ENCODE measurements at places on chromosomes 4 and X. TPM values are rescaled to one million over a fixed set of nuclear protein-coding genes. Genes with fewer than 3 reads are reported as not detected.

- DNase-seq: no peak
- no peak overlapping the region for H3K27ac ChIP-seq
- H3K4me3 ChIP-seq: no peak overlapping the region
- no peaks in the 10 kb centered on the region for H3K36me3 ChIP-seq
- no peaks in the 10 kb centered on the region for H3K27me3 ChIP-seq
- H3K4me1 ChIP-seq: no peaks in the 10 kb centered on the region
These were observed 953.4 kb upstream of the NDST4 start for GRCh38 chr4:116066711-116067245.

GRCh38 chr4:184762100-184762499 is 28.2 kb upstream of the CENPU start:
- peak overlapping the region; percentile 23 for H3K27ac ChIP-seq
- no peak for DNase-seq
- H3K4me3 ChIP-seq: no peak overlapping the region

DNA sequence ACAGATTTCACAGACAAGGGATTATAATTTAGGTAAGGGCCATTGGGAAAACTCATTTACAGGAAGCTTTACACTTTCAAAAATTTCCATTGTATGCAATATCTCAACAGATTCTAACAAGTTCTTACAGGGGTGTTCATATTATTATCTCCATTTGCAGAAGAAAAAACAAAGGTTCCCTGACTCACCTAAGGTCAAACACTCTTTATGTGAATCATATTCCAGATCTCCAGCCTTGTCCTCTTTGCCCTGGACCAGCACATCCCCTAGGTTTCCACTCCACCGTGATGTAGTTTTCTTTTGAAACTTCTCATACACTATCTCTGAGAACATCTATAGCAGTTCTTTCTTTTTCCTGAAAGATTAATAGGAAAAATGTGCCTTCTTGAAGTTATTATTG is 96.4 kb upstream of the HS3ST1 start:
- DNase-seq: no peak
- H3K4me3 ChIP-seq: no peak overlapping the region
- no peak overlapping the region for H3K27ac ChIP-seq
- H3K4me1 ChIP-seq: no peaks in the 10 kb centered on the region

GRCh38 chr4:150436598-150437370 is 145.2 kb upstream of the MAB21L2 start:
- no peaks in the 10 kb centered on the region for H3K36me3 ChIP-seq
- no peak overlapping the region for H3K4me3 ChIP-seq
- H3K27ac ChIP-seq: no peak overlapping the region
- no peak for DNase-seq
- H3K27me3 ChIP-seq: no peaks in the 10 kb centered on the region
- H3K4me1 ChIP-seq: no peaks in the 10 kb centered on the region

GRCh38 chrX:37425370-37425769 is 76.2 kb downstream of the PRRG1 start:
- H3K27me3 ChIP-seq: no peaks in the 10 kb centered on the region
- no peak for DNase-seq
- H3K27ac ChIP-seq: peak overlapping the region; percentile 39

DNA sequence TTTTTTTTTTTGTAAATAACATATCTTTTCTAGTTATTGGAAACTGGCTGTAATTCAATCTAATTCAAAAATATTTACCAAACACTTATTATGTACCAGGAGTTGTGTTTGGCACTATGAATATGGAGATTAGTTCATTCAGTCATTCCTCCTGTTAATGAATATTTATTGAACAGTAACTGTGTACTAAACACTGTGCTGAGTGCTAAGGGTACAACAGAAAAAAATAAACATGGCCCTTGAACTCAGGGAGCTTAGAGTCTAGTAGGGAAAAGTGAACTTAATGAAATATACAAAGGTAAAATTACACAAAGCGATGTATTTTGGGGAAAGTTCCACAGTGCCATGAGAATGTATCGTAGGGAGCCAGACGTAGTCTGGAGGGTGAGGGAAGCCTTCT is 87.1 kb downstream of the STK32B start:
- H3K27me3 ChIP-seq: no peaks in the 10 kb centered on the region
- H3K36me3 ChIP-seq: no peaks in the 10 kb centered on the region
- H3K27ac ChIP-seq: no peak overlapping the region
- H3K4me3 ChIP-seq: no peak overlapping the region
- H3K4me1 ChIP-seq: no peaks in the 10 kb centered on the region
- no peak for DNase-seq

- DNase-seq: no peak
- no peaks in the 10 kb centered on the region for H3K4me1 ChIP-seq
- no peaks in the 10 kb centered on the region for H3K27me3 ChIP-seq
- no peak overlapping the region for H3K4me3 ChIP-seq
These were observed 132.2 kb upstream of the C1QTNF7 start for GRCh38 chr4:15295421-15296162.

- H3K27me3 ChIP-seq: peaks cover 4% of the 10 kb centered on the region
- H3K27ac ChIP-seq: no peak overlapping the region
- H3K4me3 ChIP-seq: no peak overlapping the region
- no peak for DNase-seq
- no peaks in the 10 kb centered on the region for H3K36me3 ChIP-seq
These were observed 249.6 kb downstream of the OPHN1 start for GRCh38 chrX:68183612-68184214.

Gene FSTL5
- polyA plus RNA-seq: 0.01 TPM

DNA sequence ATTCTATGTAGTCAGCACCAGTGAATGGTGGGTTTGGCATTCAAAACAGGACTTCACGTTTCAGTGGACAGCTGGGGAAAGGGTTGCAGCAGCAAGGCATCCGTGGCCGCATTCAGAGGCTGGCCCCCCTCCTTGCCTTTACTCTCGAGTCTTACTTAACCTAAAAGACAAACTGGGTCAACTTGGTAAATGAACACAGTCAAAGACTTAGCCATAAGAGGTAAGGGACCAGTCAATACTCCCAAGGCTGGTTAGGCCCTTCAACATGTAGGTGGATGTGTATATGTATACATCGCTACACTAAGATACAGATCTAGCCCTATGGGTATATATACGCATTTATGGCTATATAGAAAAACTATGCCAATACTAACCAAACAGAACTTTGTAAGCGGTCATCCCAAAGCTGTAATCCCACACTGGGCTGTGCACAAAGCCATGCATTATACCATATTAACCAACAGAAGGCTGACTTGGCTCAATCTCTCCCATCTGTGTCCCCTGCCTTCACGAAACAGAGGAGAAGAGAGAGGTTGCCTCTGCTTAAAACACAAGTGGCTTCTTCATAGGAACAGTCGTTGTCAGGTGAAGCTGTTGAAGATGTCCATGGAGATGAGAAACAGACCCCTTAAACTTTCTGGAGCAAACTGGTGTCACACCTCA is 61.9 kb downstream of the TSC22D3 start:
- H3K27ac ChIP-seq: peak overlapping the region; percentile 86
- H3K4me1 ChIP-seq: peaks cover 31% of the 10 kb centered on the region
- no peaks in the 10 kb centered on the region for H3K27me3 ChIP-seq
- peak; percentile 56 for DNase-seq
- peak overlapping the region; percentile 74 for H3K4me3 ChIP-seq
- H3K36me3 ChIP-seq: peaks cover 5% of the 10 kb centered on the region

Gene DMD
- 6.8 TPM for polyA plus RNA-seq

GRCh38 chr4:123676071-123676889 is 279.7 kb downstream of the SPRY1 start:
- H3K27ac ChIP-seq: no peak overlapping the region
- H3K4me3 ChIP-seq: peak overlapping the region; percentile 46
- no peaks in the 10 kb centered on the region for H3K36me3 ChIP-seq
- no peaks in the 10 kb centered on the region for H3K27me3 ChIP-seq
- H3K4me1 ChIP-seq: peaks cover 19% of the 10 kb centered on the region

Gene MAGEC2
- not detected for polyA plus RNA-seq

GRCh38 chr4:52358366-52358765 is 300.7 kb downstream of the USP46 start:
- no peaks in the 10 kb centered on the region for H3K27me3 ChIP-seq
- DNase-seq: no peak
- H3K36me3 ChIP-seq: no peaks in the 10 kb centered on the region
- H3K27ac ChIP-seq: no peak overlapping the region
- H3K4me3 ChIP-seq: no peak overlapping the region
- H3K4me1 ChIP-seq: no peaks in the 10 kb centered on the region

GRCh38 chrX:30702736-30703135 is 49.5 kb downstream of the GK start:
- DNase-seq: no peak
- H3K36me3 ChIP-seq: no peaks in the 10 kb centered on the region
- no peaks in the 10 kb centered on the region for H3K27me3 ChIP-seq
- no peaks in the 10 kb centered on the region for H3K4me1 ChIP-seq
- no peak overlapping the region for H3K27ac ChIP-seq

DNA sequence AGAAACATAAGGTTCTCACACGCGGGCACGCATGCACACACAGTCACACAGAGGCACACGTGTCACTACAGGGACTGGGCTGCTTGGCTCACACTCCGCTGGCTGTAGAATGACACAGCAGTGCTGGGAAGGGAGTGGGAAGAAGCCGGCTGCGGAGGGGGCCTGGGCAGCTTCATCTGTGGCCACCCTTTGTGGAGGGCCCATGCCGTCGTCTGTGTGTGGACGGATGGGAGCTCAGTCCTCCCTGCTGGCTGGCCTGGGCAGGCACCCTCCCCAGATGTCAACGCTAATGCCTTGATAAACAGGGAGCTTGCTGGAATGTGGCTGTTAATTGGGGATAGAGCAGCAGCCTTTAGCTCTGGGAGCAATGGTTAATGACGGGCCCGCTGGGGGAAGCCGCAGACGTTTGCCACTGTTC is 621.1 kb downstream of the BCOR start:
- H3K4me3 ChIP-seq: no peak overlapping the region
- no peak for DNase-seq
- H3K4me1 ChIP-seq: no peaks in the 10 kb centered on the region
- no peaks in the 10 kb centered on the region for H3K27me3 ChIP-seq
- H3K36me3 ChIP-seq: no peaks in the 10 kb centered on the region
- H3K27ac ChIP-seq: no peak overlapping the region

Gene MFAP3L
- 4.2 TPM for polyA plus RNA-seq

DNA sequence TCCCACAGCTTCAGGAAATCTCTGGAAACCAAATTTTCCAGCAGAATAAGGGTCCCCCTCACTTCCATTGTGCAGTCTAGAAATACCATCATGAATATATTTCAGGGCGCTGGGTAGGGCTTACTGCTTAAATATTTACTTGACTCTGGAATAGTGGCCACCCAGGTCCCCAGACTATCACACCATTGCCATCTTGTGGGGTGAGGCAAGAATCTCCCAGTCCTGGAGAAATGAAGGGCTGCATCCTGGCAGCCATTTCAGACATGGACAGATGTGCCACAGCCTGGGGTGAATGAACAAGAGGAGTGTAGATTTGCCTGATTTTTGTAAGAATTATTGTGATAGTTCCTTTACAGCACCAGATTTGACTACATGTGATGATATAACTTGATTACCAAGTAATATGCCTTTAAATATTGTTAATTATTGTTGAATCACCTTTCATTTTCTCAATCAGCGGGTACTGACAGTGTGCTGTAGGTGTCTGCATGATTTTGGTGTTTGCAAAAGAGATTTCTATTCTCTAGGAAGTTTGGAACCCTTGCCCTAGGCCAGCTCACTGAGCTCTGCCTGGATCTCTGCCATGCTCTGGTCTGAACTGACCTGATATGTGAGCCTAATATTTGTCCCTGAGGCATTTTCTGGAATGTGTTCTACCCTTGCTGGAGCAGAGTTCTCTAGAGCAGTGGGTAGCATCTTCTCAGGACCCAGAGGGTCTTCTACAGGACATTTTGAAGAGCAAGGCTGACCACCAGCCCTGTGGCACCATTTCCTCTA is 183.4 kb downstream of the KIT start:
- H3K27ac ChIP-seq: no peak overlapping the region
- H3K4me1 ChIP-seq: no peaks in the 10 kb centered on the region
- no peaks in the 10 kb centered on the region for H3K27me3 ChIP-seq
- no peak for DNase-seq
- H3K36me3 ChIP-seq: no peaks in the 10 kb centered on the region
- no peak overlapping the region for H3K4me3 ChIP-seq

DNA sequence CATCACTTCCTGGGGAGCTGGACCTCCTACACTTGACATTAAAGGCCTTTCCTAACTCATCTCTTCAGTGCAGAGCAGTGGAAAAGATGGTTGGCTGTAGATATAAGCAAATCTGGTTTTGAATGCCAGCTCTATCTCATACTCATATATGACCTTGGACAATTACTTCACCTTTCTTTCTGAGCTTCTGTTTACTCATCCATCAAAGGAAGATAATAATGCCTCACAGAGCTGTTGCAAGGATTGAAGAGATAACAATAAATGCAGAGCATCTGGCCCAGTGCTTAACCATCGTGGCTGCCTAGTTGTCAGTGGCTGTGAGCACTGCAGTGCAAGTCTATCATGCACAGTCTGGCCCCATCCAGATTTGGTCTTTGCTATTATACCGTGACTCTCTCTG is 148.1 kb upstream of the EOLA2 start:
- H3K27me3 ChIP-seq: no peaks in the 10 kb centered on the region
- no peak for DNase-seq
- H3K4me3 ChIP-seq: no peak overlapping the region

DNA sequence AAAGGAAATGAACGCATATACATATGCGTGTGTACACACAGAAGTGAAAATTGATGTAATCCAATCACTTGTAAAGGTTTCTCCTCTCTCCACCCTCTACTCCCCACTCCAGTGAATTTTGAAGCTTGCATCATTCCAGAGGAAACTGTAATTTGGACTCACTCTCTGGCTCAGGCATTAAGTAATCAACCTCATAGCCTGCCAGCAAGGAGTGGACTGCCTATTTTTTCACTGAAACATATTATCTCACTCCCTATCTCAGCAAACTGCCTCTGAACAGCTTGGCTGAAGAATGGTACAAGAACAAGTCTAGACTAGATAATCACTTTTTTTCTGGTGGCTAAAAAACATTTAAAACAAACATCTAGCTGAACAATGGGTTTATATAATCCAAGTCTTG is 124.2 kb downstream of the C4orf51 start:
- peak overlapping the region; percentile 49 for H3K4me3 ChIP-seq
- peak overlapping the region; percentile 70 for H3K27ac ChIP-seq
- H3K27me3 ChIP-seq: no peaks in the 10 kb centered on the region
- H3K4me1 ChIP-seq: peaks cover 39% of the 10 kb centered on the region
- no peak for DNase-seq

- peaks cover 7% of the 10 kb centered on the region for H3K27me3 ChIP-seq
- no peak for DNase-seq
- no peak overlapping the region for H3K4me3 ChIP-seq
- no peaks in the 10 kb centered on the region for H3K4me1 ChIP-seq
- H3K27ac ChIP-seq: no peak overlapping the region
These were observed 3.1 kb downstream of the TFDP3 start for GRCh38 chrX:133215017-133215416.

Gene MSX1
- polyA plus RNA-seq: 1.4 TPM

DNA sequence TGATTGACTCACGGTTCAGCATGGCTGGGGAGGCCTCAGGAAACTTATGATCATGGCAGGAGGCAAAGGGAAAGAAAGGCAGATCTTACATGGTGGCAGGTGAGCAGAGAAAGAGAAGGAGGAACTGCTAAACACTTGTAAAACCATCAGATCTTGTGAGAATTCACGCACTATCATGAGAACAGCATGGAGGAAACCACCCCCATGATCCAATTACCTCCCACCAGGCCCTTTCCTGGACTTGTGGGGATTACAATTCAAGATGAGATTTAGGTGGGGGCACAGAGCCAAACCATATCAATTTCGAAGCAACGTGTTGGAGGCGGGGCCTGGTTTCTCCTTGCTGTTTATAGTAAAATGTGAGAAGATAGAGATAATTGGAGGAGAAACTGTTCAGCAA is 167.4 kb downstream of the GABRB1 start:
- H3K27me3 ChIP-seq: no peaks in the 10 kb centered on the region
- no peaks in the 10 kb centered on the region for H3K4me1 ChIP-seq
- no peak overlapping the region for H3K4me3 ChIP-seq
- no peaks in the 10 kb centered on the region for H3K36me3 ChIP-seq
